SK-MEL-5 (cell line): ENCODE measurements at places on chromosomes 1 and 21.

DNA sequence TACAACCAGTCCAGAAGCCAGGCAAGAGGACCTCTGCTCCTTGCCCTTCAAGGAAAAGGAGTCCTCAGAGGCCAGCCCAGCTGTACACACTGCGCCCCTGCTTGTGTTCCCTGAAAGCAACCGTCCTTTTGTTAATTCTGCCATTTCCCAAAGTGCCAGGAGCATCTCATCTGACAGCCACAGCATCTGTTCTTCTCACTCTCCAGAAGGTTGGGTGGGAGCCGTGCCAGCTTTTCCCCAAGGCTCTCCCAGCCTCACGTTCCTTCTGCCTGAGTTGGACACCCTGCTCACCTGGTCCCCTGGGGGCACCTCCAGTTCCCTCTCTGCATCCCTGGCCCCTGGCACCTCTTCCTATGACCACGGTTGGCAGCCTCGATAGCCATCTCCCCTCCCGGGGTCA lies 10.5 kb upstream of the CNTN2 start:
- no peak for DNase-seq

- DNase-seq: no peak
Observed at GRCh38 chr1:17665950-17666720, 89.0 kb upstream of the ACTL8 start.

DNA sequence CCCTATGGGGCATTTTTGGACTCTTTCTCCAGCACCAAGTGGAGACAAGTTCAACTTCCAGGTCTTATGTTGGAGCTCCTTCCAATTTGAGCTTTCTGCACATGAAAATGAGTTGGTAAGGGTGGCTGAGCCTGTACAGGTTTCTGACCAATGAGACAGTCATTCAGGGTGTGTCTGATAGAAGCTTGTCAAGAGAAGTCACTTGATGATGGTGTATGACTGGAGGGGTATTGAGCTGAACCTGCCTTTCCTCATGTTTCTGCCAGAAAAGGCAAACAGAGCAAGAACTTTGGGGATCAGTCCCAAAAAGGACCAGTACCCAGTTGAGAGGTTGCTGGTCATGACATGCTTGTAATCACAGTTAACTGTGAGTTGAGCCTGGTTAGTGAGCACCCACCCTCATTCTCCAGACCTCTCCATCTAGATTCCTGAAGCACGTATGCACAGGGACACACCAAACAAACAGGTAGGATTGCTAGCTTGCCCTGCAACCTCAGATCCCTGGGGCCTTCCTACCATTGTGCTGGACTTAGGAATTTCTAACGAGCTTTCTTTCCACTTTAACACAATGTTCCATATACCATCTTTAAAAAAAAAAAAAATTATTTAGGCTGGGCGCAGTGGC lies 26.6 kb downstream of the FAM89A start:
- no peak for DNase-seq

GRCh38 chr1:157450106-157450505 lies 102.2 kb downstream of the FCRL5 start:
- DNase-seq: no peak

DNA sequence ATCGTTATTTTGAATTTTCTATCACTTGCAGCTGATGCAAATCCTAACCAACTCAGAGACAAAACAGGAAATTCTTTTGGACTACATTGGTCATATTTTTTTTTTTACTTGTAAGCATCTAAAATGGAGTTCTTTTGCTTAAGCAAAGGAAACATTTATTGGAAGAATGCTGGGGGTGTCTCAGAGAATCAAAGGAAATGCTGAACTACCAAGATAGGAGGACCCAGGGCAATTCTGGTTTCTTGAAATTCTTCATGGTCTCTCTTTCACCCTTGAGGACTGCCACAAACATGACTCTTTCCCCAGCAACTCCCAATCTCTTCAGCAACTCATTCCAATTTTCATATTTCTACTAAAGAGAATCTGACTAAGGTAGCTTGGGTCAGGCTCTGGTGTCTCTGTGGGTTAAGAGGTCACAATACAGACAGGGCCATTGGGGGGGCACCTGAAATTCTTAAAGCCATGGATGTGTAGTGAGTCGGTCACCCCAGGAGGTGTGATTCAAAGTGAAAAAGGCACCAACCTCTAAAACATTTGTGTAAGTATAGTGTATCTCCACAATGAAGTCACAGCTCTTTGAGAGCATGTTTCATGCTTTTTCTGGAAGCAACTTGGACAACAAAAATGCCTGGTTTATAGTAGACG lies 171.1 kb upstream of the FGGY start:
- DNase-seq: no peak

DNA sequence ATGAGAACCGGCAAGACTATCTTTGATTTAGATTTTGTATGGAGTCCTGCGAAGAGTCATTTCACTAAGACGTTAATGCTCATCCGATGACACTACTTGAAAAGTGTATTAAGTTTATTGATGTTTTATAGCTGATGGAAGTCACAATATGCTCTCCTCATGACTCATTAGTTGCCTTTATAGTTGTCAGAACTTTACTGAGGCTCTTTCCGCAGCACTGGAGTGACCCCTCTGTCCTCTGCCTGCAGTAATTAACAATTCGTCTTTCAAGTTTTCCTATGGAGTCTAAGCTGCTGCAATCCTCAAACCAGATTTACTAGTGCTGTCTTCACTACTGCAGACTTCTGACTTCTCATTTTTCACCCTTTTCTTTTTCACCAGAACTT lies 853 bp downstream of the USP16 start:
- DNase-seq: no peak

- DNase-seq: no peak
Observed at GRCh38 chr1:152954436-152954835, 7.4 kb downstream of the SPRR5 start.

GRCh38 chr1:116453906-116454305 lies 80.9 kb downstream of the ATP1A1 start:
- no peak for DNase-seq

DNA sequence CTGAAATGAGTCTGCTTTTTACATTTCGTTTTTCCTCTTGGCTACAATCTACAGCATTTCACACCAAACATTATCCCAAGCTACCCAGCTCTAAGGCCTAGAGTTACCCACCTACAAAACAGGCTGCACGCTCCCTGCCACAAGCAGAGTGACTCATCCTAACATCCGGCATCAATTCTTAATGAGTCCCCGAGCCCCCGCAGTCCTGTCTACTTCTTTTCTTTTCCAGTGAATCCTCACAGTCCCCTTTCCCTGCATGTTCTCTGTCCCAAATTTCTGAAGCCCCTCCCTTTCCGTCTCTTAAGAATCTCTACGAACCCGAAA lies 650 bp downstream of the PCNX2 start:
- peak; percentile 34 for DNase-seq
